Activated effector memory CD4-positive, alpha-beta T cell treated with Interleukin-2 at 50 U/mL for 16 hours (primary cell): ENCODE measurements at places on chromosomes 3 and 15.

GRCh38 chr3:101851072-101851770 lies 1.9 kb downstream of the NFKBIZ start:
- DNase-seq: no peak

DNA sequence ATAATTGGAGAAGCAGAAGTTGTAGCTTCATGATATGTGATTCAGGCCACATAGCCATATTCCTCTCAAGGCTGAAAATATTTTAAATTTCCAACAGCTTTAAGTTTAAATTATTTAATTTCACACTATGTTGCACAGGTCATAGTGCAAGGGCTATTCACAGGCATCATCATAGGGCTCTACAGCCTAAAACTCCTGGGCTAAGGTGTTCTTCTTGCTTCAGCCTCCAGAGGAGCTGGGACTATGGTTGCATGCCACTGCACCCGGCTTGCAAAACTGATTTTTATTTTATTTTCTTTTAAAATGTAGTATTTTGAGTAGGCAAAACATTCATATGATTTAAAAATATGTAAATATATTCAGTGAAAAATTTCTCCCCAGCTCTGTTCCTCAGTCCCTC lies 6.0 kb upstream of the CEP97 start:
- DNase-seq: no peak

DNA sequence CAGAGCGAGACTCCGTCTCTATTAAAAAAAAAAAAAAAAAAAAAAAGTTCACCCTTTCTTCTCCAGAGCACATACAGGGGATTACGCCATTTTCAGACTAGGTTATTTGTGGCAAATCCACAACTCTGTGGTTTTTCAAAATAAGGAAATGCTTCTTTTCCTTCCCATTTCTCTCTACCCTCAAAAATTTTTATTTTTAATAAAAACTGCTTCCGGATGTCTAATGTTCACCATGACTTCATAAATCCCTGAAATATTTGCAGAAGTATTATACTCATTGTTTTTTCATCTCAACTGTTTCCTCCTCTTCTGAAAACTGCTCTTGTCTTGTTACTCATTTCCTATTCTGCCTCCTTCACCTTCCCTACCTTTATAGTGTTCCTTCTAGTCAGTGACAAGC lies 45.0 kb upstream of the SLC12A8 start:
- DNase-seq: no peak

DNA sequence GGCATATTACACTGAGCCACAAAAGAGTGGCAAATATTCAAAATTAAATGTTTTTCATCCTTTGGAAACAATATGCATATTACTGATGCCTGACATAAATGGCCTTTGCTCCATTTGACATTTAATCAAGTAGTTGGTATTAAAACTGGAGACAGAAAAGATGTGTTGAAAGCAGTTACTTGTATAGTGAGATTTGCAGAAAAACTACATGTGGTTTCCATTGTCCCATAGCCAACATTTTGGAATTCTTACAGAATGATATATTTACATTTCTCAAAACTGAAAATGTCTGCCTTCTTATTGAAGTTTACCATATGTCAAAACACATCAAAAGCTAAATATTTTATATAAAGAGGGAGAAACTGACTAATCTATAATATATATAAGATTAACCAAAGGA lies 21.6 kb downstream of the SHOX2 start:
- DNase-seq: no peak

- no peak for DNase-seq
These were observed 7.1 kb downstream of the COL8A1 start for GRCh38 chr3:99645277-99646106.

DNA sequence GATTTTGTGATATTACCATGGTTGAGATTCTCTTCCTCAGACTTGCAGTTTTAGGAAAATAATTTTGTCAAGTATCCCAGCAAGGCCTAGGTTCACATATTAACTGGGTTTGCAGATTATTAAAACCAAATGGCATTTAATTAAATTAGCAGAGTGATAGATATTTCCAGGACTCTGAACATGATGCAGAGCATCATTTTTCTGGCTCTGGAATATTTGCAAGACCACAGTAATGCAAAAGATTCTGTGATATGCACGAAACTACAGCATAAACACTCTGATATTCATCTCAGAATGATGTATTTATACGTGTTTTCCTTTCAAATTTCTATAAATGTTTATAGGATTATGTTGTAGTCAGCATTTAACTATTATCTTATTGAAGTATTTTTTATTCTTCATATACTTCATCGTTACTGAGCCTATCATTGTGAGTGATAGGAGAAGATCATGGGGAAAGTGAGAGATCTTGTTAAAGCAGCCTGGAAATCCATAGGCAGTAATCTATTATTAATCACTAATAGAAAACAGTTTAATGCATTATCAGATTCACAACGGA lies 1245.6 kb downstream of the OTOL1 start:
- no peak for DNase-seq

DNA sequence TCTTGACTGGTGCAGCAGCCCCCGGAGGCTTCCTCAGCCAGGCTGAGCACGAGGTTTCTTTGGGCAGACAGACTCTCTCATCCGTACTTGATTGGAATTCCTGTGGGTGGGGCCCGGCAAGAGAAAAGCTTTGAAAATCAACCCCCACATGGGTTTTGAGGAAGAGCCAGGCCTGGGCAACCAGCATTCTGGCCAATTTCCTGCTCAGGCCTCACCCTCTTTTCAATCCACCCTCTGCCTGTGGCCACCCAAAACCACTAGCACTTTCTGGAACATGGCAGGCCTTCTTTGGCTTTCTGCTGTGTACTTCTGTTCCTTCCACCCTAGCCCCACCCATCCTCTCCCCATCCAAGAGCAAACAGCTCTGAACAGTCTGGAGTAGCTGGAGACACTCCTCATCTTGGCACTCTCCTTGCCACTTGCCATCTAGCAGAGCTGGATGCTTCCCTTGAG lies 5.9 kb downstream of the MYO5C start:
- no peak for DNase-seq

DNA sequence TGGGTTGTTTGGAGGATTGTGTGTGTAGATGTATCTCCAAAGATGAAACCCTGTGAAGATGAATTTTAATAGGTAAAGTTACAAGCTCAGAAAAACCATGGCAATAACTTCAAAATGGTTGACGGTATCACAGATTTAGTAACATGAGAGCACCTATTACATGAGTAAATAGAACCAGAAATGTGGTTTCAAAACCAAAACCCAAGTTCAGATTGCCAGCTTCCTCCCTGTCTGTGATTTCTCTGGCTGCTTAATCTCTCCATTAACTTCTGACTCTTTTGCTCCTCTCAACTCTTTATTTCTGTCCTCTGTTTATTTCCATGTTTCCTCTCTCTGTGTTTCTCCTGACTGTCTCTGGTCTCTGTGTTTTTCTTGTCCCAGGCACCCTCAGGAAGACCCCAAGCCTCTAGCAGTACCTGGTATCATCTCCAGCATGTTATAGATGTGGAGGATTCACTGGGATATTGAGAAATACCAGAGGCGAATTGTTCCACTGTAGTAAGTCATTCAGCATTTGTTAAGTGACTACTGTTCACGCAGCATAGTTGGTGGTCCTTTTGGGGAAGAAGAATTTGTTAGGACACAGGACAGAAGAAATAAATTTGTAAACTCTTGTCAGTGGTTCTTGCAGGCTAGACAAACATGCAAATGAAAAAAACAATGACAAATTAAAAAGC lies 138.8 kb downstream of the BBX start:
- DNase-seq: no peak

GRCh38 chr15:68711406-68711805 lies 109.3 kb downstream of the ANP32A start:
- DNase-seq: no peak

DNA sequence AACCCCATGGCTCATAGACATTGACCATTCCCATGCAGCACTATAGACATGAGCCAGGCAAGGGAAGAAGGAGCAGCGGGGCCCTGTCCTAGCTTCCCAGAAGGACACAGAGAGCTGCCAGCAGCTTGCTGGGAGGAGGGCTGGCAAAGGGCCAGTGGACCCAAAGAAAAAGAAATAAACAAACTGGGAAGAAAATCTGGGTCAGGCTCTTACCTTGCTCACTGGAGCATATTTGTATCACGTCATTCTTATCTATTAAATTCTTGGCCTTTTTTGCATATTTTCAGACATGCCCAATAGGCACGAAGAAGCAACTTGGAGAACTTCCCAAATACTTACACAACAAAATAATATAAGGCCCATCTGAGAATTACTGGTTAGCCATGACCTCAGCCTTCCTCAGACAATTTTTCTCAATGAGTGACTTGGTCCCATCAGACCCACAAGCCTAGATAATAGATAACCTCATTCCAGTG lies 28.4 kb downstream of the RASGRP1 start:
- no peak for DNase-seq
